ENCODE measurements at places on chromosomes 3 and 15.

- no peak for DNase-seq
Measured at GRCh38 chr3:178714925-178715832, 178.9 kb downstream of the KCNMB2 start.

DNA sequence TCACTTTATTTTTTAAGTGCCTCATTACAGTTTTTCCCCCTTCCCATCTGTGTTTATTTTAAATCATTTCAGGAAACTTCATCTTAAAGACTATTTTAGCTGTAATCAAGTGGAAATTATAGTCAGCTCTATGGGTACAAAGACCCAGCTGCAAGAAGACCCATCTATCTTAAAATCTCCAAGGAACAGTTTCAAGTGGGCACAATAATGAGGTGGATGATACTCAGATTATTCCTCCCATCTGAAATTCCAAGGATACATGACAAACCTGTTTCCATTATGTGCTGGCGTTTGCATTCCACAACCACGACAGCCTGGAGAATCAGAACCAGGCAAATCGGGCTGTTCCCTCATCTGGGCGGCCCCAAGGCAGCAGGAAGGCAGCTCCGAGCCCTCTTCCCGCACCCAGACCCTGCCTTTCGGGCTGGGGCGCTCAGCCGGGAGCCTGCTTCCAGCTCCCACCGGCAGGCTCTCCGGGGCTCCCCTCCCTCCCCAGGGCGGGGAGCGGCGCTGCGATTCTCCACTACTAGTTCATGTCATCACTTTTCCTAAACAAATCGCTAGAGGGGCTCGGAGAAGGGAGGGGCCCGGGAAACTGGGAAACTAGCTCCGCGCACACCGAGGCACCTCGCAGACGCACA lies at the start of gene MGLL:
TSS of gene MGLL (minus strand) at position 475 of the 641 bp plus-strand sequence. CDS start at position 278, 197 bp downstream.
- no peak for DNase-seq

GRCh38 chr15:62976301-62976881 lies 66.2 kb upstream of the TPM1 start:
- DNase-seq: no peak

DNA sequence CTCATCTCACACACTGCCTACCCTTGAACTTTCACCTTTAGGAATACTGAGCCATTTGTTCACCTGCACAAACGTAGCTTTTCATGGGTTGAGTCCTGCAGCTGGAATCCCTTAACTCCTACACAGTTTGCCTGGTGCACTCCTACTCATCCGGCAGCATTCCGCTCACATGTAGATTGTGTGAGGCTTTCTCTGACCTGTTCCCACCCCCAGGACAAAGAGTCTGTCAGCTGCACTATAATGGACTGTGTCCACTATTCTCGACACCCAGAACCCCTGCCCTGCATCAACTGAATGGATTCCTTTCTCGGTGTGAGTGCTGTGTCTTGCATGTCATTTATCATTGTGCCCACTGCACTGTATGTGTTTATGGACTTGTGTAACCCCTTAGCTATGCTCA lies 54.9 kb downstream of the EPHB3 start:
- DNase-seq: no peak

DNA sequence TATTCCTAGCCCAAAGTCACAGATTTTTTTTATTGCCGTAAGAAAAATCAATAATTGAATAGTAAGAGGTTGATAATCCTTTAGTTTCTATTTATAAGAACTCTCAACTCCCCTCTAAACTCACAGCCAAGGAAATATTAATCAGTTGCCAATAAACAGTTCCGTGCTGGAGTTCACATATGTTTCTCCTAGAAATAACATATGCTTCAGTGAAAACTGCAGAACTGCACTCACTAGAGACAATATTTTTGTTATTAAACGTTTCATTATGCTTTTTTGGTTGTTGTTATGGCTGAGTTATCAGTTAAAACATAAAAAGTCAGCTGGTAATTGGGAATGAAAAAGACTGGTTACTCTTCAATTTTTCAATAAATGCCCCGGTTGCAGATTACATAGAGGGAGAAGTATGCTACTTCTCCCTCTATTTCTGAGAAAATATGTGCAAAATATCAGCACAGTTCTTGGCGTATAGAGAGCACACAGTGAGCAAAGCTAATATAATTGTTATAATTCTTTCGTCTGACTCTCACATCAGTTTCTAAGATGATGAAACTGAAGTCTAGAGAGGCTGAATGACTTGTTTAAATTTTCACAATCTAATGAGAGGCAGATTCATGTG lies 781.2 kb upstream of the GRM7 start:
- no peak for DNase-seq

GRCh38 chr3:98233468-98233867 lies 30.6 kb upstream of the OR5H6 start:
- DNase-seq: no peak

Measured in stimulated activated CD8-positive, alpha-beta memory T cell treated with anti-CD3 and anti-CD28 coated beads, Interleukin-2, amount 100 ng/mL, for 1 hour (primary cell).